ENCODE measurements at places on chromosomes 2 and 18. TPM values are rescaled to one million over a fixed set of nuclear protein-coding genes. Genes with fewer than 3 reads are reported as not detected.

CFAP65 gene
- total RNA-seq = 0.22 TPM

MOCOS gene
- 12.5 TPM for total RNA-seq

PRKAG3 gene
- 0.11 TPM for total RNA-seq

POTEJ gene
- not detected for total RNA-seq

MERTK gene
- 0.65 TPM for total RNA-seq

TXNL1 gene
- 70.5 TPM for total RNA-seq

C2orf66 gene
- total RNA-seq = 0.13 TPM

CXCR1 gene
- total RNA-seq = not detected

TMEM200C gene
- under 0.01 TPM for total RNA-seq

MPHOSPH10 gene
- total RNA-seq = 20.9 TPM

CTDSP1 gene
- 59.2 TPM for total RNA-seq

SAG gene
- not detected for total RNA-seq

SLC9A4 gene
- total RNA-seq = not detected

SULT1C4 gene
- 0.26 TPM for total RNA-seq

Measured in articular chondrocyte of knee joint (primary cell).